Activated effector memory CD4-positive, alpha-beta T cell treated with anti-CD3 and anti-CD28 coated beads, Interleukin-2, amount 50 U/mL, for 16 hours (primary cell): ENCODE measurements at places on chromosomes 6 and 20.

GRCh38 chr20:49320460-49320859 is 42.6 kb upstream of the ZNFX1 start:
- no peak for DNase-seq

DNA sequence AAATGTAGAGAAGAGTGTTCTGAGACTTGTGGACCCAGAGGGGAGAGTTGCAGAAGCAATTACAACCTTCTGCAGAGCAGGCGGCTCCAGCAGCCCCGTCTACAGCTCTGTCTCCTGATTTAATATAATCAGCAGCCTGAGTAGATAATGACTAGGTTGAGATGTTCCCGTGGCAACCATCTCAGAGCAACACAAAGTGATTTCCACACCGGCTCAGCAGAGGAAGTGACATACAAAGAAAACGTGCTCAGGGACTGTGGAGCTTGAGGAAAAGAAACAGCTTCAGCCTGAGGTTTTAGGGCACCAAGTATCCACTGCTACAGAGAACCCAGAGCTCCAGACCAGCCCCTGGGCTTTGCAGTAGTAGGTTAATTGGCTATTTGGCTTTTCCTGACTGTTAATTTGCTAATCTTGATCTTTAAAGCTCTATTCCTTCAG is 136.4 kb downstream of the MTFR2 start:
- DNase-seq: no peak

DNA sequence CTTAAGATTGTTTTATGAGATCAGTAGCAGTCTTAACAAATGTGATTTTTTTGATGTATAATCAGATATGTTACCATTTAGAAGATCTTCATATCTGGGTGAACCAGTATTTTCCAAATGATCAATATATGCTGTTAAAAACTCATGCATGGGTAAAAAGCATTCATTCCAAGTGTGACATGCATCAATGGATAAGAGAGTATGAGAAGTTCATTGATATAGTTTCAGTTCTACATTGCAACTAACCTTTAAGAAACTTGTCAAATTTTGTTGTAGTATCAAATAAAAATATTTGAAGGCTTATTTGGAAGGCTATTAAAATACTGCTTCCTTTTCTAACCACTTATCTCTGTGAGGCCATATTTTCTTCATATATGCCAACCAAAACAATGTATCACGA is 117.7 kb downstream of the FIG4 start:
- DNase-seq: no peak

DNA sequence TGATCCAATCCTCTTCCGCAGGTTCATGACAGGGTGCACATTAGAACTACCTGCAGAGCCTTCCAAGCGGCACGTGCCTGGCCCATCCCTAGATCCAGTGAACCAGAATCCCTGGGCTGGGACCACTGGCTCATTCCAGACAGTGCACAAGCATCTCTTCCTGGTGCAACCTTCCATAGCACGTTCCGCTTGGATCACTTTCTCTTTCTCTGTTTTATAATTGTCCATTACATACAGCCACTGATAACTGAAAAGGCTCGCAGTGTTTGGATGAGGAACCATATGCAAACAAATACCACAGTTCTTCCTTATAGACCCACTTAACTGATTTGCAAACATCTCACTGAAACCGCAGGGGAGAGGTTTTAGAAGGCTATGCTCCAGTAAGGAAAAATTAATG is 59.6 kb upstream of the DDR1 start:
- no peak for DNase-seq

- DNase-seq: no peak
Measured at GRCh38 chr6:165059032-165059431, 250.4 kb downstream of the C6orf118 start.

DNA sequence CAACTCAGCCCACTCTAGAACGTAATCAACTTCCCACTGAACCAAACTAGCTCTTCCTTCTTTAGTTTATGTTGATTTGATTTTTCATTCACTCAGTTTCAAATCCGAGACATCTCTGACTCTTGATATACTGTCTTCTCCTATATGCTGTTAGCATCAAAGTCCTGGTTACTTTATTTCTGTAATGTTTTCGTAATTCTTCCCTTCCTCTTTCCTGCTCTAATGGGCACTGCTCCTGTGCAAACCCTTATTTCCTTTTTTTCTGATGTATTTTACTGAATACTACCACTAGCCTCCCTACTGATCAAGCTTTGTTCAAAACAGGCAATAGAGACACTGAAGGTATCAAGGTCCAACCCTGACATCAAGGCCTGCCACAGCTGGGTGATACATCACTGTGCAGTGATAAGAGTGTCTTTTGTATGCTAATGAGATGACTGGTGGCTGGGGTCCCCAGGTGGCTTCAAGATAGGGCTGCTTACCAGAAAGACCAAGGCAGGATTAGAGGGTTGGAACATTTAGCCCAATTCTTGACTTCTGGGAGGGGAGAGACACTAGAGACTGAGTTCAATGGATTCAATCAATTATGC is 95.2 kb downstream of the KIF13A start:
- no peak for DNase-seq

DNA sequence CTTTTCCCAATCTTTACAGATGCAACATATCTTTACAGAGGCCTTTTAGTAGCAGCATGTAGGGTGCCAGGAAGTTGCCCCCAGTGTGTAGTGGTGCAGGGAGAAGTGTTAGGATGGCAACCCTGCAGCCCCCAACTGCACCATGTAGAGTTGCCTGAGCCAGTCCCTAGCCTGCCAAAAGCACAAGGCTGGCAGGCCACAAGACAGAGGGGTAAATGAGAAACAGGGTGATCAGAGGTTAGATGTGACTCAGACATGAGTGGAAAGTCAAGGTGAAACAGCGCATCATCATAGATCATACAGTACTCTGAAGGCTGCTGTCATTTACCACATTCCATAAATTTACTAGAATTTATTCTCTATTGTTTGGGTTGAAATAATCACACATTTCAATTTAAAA is 467.5 kb downstream of the PRKN start:
- no peak for DNase-seq

DNA sequence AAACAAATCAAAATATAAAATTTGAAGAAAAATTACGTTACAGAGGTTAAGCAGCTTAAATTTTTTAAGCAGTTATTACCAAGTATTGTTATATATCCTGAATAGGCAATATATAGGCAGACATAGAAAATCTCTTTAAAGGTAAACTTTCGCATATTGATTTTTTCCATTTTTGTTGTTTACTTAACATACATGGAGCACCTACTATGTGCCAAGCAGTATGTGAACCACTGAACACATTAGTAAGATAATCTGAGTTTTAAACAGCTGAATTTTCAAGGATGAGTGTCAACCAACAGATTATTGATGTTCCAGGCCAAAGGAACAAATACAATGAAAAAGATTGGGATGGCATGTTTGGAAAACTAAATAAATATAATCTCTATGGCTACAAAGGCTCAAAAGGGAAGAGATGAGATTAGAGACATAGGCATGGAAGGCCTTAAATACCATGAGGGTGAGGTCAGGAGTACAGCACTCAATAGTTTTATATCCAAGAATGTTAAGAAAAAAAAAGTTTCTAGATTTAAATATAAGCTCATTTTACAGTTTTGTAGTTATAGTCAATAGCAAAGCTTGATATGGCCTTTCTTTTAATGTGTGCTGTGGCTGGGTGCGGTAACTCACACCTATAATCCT is 277.5 kb downstream of the PTPRK start:
- DNase-seq: no peak

- no peak for DNase-seq
Measured at GRCh38 chr6:84390334-84390733, 162.9 kb upstream of the CEP162 start.

DNA sequence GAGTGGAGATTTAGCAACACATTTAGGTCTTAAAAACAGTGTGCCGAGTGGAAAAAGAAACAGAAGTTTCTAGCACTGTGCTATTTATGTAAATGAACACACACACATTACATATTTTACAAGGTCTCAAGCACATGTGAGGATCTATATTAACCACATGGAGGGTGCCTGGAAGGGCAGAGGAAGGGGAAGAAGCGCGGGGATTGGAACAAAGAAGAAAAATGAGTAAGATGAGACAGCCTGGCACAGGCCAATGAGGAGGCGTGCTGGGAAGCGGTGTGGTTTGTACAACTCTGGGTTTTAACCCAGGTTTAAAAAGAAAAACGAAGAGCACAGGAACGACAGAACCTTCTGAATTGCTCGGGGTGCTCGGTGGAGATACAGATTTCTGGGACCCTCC is 5.7 kb downstream of the KCNG1 start:
- DNase-seq: no peak

DNA sequence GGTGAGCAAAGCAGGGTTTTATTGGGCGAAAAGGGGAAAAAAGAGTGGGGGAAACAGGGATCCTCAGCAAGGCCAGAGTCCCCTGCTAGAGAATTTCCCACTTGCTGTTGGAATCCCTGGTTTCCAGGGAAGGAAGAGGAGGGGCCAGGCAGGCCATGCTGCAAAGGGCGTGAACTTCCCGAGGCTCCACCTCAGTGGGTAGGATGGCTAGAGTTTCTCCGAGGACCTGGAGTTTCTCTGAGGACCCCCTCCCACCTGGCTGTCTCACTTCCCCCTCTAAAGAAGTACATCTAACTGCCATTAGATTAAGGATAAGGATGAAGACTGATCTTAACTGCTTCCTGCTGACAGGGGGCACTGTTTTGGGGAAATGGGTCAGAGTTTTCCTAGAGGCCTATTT is 1239.3 kb upstream of the GJE1 start:
- no peak for DNase-seq

DNA sequence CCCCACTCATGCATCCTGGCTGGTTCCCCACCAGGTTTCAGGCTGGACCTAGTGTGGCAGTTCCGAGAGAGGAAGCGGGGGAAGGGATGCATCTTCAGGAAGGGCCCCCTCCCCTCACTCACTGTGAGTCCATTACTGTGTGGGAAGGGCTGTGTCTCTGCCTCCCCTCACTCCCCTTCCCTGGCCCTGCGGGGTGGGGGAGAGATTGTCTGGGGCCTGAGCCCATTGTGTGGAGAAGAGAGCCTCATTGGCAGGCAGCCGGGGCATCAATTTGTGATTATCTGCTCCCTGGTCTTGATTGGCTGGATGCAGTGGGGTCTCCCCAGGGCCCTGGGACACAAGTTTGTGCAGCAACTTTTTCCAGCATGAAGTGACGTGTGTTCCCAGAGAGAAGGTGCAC is 4.1 kb upstream of the MYT1 start:
- DNase-seq: no peak

DNA sequence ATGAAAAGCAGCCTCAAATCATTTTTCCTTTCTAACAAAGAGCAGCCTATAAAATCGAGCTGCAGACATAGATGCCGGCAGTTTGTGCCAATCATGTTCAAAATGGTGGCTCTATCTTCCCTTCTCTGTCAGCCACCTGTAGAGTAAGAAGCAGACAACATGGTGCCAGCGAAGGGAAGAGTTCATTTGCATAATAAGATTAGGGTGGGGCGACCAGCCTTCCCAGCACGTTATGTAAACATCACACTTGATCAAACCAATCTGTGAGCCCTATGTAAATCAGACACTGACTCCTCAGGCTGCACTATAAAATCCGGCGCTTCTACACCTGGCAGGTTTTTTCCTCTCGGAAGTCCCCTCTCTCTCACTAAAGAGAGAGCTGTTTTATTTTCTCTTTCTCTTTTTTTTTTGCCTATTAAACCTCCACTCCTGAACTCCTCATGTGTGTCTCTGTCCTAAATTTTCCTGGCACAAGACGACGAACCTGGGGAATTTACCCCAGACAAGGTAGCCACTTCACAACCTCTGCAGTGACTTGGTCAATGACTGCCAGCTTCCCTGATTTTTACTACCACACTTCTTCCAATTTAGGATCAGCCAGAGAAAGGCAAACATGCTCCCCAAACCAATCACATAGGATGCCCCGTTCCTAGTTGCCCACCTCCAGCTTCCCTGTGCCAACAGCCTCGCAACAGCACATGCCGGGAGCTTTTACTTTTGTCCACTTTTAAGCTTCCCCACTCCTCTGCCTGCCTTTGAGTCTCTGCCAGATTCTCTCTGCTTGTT is 12.9 kb downstream of the TPMT start:
- no peak for DNase-seq

DNA sequence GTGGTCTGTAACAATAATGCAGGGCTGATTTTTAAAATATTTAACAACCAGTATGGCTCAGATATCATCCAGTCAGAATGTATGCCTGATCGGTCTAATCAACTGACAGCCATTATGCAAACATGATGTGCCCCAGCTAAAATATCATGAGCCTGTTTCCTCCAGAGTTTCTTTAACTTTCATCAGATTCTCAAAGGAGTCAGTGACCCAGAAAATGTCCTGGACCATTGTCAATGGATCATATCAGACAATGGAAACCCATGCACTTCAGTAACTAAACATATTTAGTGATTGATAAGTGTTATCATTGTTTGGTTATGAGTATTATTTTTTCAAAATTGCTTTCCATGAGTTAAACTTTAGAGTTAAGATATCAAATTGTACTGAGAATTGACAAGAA is 173.5 kb downstream of the LMBRD1 start:
- DNase-seq: no peak

DNA sequence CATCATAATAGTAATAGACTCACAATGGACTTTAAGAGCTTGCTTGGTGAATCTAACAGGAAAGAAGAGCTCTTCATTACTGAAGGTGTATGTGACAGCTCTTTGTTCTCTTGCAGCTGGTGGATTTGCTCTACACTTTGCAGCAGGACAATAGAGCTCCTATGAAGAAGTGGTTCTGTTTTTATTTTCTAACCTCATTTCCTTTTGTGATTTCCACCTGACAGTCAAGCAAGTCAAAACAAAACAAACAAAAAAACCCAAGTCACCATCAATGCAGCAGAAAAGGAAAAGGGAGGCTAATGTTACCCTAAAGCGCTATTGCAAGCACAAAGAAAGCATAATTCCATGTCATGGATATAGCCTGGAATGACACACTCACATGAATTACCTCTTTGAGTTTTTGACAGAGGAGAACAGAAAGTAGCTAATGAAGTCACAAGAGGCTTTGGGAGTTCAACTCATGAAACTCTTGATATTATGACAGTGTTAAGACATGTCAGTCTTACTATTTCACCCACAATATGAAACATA is 1188.1 kb downstream of the EPHA7 start:
- DNase-seq: no peak

DNA sequence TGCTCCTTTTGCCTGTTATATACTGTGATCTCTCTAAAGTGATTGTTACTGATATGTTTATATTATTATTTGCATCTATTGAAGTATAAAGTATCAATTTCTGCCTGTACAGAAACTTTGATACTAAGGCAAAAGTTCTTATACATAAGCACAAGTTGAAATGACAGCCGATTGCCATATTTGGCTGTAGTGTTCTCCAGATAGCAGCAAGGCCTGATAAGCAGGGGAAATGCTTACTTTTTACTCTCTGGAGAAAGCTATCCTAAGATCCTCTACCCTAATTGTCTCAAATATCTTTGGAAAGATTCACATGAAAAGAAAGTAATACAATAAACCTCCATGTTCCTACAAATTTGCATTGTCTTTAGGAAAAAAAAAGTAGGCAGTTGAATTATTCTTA is 31.4 kb downstream of the SENP6 start:
- no peak for DNase-seq

DNA sequence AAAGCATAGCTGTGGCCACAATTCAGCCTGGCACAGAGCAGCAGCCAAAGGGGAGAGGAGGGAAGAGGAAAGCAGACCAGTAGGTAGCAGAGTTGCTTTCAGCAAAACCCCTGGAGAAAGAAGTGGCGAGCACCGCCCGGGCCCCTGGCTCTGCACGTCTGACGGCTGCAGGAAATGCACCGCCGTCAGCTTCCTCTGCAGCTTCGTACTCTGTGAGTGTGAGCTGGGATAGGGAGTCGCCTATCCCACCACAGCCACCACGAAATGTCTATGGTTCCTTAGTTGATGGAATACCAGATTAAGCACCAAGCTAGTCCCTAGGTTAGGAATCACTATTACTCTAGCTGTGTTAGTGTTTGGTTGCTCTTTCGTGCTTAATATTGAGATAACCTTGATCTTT is 79.9 kb upstream of the NAA20 start:
- DNase-seq: no peak
